ENCODE measurements at places on chromosomes 5 and 9.

DNA sequence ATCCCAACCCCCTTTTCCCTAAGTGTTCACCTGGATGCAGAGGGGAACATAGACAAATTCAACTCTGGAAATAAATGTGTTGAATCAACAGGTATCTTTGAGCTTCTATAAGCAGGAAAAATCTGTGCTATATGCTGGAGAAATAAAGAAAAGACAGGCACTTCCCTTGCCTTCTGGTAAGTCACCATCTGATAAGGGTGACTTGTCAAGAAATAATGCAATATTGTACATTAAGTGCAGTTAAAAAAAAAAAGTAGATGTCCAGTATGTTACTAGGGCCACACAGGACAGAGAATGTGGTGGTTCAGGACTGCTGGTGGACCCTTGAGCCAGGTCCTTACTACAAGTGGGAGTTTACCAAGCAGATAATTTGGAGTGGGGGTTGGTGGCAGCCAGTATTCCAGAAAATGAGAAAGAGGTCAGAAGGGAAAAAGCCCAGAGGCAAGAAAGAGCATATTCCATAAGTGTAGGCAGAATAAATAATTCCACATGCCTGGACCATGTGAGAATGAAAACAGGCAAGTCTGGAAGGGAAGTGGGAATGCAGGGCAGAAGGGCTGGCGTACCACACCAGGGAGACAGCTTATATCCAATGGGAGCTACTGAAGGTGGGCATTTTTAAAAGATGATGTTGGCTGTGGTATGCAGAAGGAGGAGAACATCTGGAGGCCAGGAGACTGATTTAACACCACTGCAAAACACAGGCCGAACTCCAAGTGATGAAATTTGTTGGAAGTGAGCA lies 209.9 kb downstream of the SEMA5A start:
- no peak for DNase-seq

DNA sequence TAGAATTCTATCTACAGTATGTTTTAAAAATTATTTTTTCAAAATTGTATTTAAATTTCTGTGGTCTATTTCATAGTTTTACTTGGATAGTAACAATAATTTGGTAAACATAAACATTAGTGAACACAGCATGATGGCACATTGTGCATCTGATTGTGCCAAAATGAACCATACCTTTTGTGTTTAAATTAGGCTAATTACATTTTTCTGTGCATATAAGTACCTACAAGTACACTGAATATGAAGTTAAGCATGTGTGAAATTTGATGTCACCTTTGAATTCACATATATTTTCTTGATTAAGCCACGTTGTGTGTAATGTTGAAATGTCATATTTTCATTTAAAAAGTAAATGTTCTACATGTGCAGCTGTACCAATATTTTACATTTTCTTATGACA lies 13.4 kb downstream of the PBX3 start:
- DNase-seq: no peak

DNA sequence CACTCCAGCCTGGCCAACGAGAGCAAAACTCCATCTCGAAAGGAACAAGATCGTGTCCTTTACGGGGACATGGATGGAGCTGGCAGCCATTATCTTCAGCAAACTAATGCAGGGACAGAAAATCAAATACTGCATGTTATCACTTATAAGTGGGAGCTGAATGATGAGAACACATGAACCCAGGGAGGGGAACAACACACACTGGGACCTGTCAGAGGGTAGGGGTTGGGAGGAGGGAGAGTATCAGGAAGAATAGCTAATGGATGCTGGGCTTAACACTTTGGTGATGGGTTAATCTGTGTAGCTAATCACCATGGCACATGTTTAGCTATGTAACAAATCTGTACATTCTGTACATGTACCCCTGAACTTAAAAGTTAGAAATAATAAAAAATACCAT lies 40.9 kb downstream of the NMUR2 start:
- DNase-seq: no peak

DNA sequence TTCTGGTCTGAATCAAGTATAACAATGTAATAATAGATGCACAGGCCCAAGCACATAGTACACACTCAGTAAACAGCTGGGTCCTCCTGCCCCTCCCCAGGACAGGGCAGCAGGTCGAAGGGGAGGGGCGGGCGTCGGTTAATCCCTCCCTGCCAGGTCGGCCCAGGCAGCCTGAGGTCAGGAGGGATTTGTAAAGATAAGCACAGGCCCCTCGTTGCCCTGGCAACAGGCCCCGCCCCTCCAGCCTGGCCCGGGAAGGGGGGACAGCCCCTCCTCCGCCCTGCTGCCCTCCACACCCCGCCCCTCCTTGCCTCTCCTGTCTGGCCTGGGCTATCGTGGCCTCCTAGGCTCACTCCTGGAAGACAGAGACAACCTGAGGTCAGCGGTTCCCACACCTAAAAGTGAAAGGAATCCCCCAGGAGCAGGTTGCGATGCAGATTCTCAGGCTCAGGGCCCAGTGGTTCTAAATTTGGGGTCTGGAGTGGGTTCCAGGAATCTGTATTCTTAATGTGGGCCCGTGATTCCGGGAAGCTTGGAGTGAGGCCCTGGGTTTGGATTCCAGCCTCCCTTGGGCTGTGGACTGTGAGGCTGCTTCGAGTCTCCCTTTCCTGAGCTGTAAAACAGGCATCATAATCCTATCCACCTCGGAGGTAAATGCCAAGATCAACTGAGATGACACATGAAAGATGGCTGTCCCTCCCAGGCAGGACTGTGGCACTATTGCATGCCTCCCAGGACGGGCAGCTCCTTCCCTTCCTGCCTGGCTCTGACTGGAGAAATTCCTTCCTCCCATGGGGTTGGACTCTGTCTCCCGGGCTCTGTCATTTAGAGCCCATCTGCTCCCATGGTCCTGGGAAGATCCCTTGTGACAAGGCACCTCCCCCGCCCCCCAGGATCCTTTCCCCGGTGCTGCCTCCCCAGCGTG lies 4.4 kb downstream of the CRB2 start:
- no peak for DNase-seq

DNA sequence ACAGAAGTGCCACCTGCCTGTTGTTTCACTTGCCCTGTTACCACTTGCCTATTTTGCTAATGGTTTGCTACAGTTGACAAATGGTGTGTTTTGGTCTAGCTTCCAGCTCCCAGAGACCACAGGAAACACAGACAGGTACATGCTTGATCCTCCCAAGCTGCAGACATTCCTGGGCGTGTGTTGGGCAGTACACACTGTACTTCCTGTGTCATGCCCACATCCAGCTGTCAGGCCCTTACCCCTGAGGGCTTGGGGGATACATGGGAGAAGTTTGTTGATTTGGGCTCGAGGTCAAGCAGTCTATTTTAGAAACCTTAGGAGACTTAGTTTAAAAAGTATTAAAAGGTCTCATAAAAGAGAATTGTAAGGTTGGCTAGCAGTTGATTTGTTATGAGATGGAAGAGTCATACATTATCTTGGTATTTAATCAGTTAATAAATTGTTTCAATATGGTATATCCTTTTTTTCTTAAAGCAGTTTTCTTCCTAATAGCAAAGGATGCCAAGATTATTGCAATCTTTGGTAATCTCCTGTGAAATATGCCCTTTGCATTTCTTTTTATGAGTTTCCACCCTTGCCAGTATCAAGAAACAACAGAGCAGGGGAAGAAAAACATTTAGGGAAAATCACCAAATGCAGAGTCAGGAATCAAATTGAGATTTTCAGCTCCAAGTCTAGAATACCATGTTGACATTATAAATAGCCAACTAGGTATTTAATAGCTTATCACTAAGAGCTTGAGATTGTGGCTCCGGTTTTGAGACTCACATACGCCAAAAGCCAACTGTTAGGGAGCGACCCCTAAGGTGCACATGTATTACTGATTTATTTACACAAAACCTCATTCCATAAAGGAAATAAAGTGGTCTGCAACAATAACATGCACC lies 52.3 kb upstream of the CD180 start:
- no peak for DNase-seq

DNA sequence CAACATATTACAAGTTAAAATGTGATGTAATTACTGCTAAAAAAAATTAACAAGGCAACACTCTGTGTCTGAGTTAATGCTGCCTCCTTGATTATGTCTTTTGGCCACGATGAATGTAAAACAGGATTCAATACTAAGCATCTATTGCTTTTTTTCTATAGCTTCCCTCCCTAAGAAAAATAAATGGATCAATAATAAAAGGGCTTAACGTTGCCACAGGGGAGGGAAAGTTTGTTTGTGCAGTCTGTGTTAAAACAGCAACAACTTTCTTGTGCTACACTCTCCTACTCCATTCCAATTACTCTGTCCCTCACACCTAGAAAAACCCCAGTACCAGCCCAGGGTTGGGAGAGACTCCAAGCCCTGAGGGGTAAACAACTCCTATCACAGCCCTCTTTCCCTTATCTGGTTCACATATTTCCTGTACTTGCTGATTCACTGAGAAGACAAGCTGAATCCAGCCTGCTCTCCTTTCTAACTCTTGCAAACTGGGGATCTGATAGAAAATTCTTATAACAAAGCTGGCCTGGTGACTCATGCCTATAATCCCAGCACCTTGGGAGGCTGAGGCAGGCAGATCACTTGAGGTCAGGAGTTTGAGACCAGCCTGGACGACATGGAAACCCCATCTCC lies 44.8 kb downstream of the PTPN3 start:
- no peak for DNase-seq

DNA sequence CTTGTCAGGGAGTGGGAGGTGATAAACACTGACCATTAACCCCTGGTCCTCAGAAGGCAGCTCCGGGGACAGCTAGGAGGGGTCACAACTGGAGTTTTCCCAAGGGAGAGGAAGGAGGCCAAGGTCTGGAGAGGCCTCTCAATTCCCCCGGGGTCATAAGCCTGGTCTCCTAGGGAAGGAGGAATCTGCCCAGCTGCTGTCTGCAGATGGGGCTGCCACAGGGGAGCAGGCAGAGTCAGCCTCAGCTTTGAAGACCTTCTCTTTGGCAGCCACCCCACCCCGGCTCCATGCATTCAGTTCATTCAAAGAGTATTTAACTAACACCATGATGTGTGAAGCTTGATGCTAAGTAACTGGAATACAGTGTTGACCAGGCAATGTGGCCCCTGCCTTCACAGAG lies 74.6 kb upstream of the HSPA9 start:
- DNase-seq: no peak

GRCh38 chr5:136793300-136793699 lies 428.0 kb upstream of the TRPC7 start:
- DNase-seq: no peak

DNA sequence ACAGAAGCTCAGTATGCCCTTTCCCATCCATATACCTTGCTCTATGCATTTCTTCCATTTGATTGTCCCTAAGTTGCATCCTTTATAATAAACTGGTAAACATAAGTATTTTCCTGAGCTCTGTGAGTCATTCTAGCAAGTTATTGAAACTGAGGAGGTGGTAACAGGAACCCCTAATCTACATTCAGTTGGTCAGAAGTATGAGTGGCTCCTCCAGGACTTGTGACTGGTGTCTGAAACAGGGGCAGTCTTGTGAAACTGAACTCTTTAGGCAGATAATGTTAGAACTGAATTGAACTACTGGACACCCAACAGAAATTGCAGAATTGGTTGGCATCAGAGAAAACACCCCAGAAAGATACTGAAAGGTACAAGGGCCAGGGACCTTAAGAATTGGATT lies 133.1 kb upstream of the POU5F2 start:
- no peak for DNase-seq

DNA sequence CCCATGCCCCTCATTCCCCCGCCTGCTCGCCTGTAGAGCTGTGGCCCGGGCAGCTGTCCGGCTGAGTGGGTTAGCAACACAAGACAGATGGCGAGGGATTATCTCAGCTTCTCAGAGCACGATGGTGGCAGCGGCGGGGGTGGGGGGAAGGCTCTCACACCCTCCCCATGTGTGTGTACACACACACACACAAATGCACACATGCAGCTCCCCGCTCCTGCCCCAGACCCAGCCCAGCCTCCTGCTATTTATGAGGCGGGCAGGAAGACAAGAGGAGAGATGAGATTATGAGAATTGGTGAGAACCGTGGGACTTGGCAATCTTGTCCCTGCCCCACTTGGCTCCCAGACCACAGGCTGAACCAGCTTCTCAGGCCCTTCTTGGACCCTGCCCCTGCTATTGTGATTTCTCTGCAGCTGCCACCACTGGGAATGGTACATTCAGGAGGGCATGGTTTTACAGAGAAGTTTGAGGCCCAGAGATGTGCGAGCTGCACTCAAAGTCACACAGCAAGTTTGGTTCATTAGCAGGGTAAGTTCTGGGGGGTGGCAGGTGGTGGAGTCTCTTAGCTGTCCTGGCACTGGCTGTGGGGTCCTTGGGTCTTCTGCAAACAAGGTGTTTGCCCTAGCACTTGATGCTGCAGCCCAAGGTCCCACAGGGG lies 51.0 kb upstream of the PSD2 start:
- DNase-seq: no peak

- DNase-seq: no peak
Observed at GRCh38 chr5:164352695-164353094, 847.3 kb downstream of the MAT2B start.

GRCh38 chr9:27407491-27407890 lies 110.5 kb upstream of the EQTN start:
- no peak for DNase-seq

Data from NCI-H1417 treated with DMSO at 0.1 percent for 48 hours (cell line).